ENCODE measurements at places on chromosomes 4 and X. TPM values are rescaled to one million over a fixed set of nuclear protein-coding genes. Genes with fewer than 3 reads are reported as not detected.

Gene STBD1
- 11.7 TPM for total RNA-seq

Gene CENPI
- total RNA-seq: 2.2 TPM

Gene GYPE
- total RNA-seq: not detected

Gene HGFAC
- total RNA-seq: 0.21 TPM

Gene SCD5
- 50.4 TPM for total RNA-seq

Gene SEC24B
- 22.0 TPM for total RNA-seq

Gene GLRB
- total RNA-seq: 1.6 TPM

Gene CXorf49
- total RNA-seq: not detected

Gene ARHGAP6
- not detected for total RNA-seq

Gene CACNA1F
- under 0.01 TPM for total RNA-seq

Gene HAUS3
- total RNA-seq: 11.1 TPM

DNA sequence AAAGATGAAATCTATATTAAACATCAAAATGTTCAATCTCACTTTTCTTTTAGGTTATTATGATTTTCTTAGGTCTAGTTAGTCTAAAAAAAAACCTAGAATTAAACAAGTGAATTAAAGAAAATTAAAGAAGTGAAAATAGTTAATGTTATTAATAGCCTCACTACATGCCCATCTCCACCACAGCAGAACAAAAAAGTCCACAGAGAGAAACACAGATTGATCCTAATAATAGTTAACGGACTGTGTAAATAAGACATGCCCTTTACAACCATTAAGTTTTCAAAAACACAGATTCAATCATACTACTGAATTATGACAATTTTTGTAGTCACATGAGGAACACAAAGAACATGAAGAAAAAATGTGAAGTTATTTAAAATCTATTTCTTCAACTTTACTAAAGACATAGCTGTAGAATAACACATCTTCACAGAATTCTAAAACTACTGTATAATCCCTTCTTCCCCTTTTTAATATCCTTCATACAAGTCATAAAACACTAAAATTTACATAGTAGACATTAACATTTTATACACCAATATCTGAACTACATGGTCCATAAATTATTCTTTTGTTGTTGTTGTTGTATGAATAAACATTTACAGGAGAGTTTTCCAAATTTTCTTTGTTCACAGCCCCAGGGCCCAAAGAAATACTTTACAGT is 15.3 kb downstream of the HELQ start:
- DNase-seq: no peak

GRCh38 chr4:60368986-60369385 is 831.1 kb upstream of the ADGRL3 start:
- DNase-seq: no peak

DNA sequence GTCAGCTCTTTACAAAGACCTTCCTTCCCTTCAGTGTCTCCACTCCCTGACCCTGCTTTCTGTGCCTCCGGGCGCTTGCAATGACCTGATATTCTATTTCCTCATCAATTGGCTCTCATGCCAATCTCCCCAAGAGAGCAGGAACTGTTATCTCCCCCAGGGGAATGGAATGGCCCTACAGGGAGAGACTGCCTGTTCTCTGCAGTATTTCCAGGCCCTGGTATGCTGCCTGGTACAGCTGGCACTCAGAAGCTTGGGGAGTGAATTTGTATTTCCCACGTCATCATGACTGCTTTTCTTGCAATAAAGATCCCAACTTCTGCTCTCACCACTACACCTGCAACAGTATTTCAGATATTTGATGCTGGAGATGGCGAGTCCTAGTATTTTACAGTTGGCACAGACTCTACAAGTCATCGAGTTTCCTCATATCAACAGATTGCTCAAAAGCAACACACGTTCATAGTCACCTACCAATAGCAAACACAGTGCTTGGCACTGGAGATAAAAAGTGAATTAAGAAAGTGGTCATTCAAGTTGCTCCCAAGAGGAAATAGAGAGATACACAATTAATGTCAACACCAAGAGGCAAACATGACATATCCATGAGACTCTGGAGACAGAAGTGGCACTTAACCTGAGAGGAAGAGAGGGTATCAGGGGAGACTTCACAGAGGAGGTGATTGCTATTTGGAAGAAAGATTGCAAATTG is 90.5 kb upstream of the EGFL6 start:
- no peak for DNase-seq

GRCh38 chrX:154063234-154063633 is 34.3 kb downstream of the MECP2 start:
- no peak for DNase-seq

GRCh38 chr4:15130441-15130840 is 128.2 kb downstream of the CPEB2 start:
- DNase-seq: no peak

DNA sequence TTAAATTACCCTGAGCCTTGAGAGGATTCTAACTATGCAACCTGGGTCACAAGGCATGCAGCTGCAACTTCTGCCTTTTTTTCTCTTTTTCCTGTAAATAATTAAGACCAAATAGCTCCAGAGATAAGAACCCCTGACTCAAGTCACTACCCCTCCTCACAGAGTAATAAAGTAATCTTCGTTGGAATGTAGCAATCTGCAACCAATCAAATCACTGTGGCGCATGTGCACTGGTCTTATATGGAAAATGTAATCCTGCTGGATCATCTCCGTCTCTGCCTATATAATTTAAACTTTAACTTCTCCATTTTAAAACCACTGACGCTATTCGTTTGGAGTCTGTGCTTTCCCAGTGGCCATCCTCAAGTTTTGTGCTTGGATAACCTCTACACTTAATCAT is 6.1 kb upstream of the EFHC2 start:
- DNase-seq: no peak

DNA sequence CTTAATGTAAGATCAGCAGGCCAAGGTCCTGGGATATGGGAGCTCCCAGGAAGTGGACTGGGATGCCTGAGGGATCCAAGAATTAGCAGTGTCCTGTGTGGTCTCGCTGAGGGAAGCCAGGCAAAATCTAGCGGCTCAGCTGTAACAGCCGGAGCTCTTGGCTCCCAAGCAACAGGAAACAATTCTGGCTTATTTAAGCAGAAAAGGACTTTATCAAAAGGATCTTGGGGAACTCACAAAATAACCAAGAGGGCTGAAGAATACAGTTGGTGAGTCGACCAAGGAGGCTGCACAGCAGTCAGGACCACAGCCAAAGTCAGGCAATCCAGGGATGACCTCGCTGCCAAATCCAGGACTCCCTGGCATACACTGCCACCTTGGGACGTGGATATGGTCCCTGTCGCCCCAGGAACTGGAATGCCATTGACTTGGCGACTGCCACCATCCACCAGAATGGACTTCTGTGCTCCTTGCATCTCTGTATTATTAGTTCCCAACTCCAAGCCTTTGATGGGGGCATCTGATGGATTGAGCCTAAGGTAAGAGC is 165.3 kb upstream of the BCOR start:
- no peak for DNase-seq

- peak; percentile 19 for DNase-seq
Observed at GRCh38 chr4:153151535-153152455, 52.4 kb upstream of the TRIM2 start.

- no peak for DNase-seq
Observed at GRCh38 chr4:41013746-41014145, 200.6 kb downstream of the APBB2 start.

DNA sequence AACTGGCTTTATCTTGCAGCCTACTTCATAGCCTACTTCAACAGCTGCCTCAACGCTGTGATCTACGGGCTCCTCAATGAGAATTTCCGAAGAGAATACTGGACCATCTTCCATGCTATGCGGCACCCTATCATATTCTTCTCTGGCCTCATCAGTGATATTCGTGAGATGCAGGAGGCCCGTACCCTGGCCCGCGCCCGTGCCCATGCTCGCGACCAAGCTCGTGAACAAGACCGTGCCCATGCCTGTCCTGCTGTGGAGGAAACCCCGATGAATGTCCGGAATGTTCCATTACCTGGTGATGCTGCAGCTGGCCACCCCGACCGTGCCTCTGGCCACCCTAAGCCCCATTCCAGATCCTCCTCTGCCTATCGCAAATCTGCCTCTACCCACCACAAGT is 4.0 kb downstream of the GPR50 start:
- no peak for DNase-seq

DNA sequence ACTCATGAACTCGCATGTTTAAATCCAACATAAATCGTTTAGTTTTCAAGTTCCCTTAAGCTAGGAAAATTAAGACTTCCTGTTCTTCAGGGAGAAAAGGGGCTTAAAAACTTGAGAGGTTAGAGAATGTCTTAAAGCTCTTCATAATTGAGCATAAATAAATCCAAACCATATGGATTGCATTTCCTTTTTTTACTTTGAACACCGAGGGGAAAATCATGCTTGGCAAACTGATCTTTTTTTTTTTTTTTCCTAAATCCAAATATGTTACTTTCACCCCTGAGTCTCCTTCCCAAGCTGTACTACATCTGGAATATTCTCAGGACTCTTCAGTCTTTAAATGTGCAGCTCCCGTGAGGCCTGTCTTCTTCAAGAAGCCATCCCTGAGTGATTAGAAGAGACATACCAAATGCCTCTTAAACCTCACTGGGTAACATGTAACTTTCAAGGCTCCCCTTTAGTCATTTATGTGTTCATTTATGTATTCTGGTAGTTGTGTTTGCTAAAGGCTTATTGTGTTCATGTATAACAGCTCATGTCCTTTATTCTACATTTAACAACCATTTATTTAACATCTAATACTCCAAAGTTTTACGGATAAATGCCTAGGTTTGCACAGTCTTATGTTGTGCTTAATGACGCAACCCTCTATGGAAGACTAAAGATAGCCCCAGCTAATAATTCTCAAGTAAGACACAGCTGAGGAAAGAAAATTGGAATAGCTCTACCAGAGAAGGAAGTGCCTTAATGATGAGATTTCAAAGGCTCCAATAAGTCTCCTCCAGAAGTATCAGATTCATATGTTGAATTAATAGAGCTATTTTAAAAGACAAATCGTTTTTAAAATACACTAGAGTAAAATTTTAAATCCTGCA is 107.0 kb downstream of the AGTR2 start:
- no peak for DNase-seq

GRCh38 chr4:84582988-84583875 is at the start of gene CDS1:
Gene CDS1, plus strand, starts transcription at chr4:84583127. Its CDS starts 275 bp downstream, at chr4:84583402.
- DNase-seq: peak; percentile 54

DNA sequence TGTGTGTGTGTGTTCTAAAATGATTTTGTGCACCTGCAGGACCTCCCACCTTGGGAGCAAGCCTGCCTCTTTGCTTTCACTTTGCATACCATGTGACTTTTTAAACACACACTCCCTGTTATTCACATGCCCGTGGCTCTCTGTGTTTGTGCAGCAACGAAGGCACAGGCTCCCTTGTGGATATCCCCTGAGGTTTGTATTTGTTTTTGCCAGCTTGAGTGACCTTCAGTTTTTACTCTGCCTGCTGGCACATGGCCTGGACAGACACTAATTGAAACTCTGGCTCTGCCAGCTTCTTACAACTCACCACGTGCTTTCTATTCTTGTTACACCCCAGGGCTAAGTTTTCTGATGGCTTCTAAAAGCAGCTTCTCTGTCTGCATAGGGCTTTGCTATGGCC is 885.8 kb downstream of the SH3BGRL start:
- no peak for DNase-seq

- DNase-seq: no peak
Observed at GRCh38 chrX:8245411-8245810, 74.3 kb upstream of the VCX2 start.

DNA sequence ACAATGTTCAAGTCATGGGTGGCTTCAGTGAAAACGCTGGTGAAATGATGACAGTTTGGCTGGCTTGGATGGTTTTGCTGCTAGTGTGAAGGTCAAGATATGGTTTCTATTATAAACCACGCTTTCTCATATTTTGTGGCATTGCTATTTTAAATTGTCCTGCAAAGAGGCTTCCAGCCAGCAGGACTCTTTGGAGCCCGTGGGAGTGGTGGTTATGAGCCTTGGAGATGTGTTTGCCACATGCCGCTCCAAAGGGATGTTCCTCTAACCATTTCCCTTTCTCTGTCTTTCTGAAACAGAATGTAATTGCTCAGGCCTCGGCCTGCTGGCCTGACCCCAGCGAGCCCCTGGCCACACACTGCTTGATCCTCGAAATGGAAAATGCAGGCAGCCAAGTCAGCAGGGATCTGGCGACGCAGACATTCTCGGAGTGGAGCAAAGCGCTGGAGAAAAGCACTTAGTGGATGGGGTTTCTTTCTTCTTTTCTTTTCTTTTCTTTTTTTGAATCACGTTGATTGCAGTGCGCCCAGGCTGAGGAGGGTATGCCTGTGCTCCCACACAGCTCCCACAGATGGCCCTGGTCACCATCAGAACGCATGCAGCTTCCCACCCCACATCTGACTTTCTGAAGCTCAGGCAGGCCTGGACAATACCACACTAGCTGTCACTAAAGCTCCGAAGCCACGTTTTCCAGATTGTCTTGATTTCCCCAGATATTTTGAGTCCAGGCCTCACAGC is 114.0 kb downstream of the ENPP6 start:
- no peak for DNase-seq

DNA sequence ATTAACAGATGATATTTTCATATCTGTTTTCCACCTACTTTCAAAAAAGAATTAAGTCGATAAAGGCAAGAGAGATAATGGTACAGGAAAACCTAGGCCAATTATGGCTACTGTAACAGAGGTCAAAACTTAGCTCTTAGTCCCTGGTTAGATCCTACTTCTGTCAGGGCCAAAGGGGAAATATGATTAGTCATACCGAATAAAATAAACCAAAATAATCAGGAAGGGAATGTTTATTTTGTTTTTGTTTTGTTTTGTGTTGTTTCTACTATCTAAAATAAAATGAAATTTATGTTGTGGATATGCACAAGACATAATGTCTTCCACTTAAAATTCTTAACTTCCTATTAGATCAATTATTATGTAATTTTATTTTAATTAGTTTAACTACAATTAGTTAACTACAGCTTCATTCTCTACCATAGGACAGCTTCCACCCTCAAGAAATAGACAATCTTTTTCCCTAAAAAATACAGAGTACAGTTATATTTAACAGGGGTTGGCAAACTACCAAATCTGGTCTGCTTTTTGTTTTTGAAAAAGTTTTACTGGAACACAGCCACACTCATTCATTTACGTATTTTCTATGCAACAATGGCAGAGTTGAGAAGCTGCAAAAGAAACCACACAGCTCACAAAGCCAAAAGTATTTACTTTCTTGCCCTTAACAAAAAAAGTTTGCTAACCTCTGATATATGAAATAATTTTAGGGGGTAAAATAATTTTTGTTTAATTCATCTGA is 25.4 kb downstream of the TMEM47 start:
- no peak for DNase-seq

DNA sequence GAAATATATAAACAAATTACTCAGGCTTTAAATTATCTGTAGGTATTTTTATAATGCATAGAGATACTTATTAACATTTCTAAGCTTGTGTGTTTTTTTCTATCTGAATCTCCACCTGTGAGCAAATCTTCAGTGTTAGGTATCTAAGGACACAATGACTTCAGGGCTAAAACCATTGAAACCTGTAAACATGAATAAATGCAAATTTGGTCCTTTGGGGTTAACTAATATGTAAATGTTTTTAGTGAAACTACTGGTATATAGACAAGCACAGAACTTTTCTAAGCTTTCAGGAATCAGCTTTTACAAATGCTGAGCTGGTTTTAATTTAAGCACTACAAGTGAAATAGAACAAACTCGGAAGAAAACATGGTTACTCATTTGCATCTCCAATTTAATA is 147.9 kb downstream of the FBXO8 start:
- no peak for DNase-seq
